ENCODE measurements at places on chromosomes 12 and 14.

GRCh38 chr14:101116486-101117130, 213.1 kb upstream of the RTL1 start:
- DNase-seq = no peak

DNA sequence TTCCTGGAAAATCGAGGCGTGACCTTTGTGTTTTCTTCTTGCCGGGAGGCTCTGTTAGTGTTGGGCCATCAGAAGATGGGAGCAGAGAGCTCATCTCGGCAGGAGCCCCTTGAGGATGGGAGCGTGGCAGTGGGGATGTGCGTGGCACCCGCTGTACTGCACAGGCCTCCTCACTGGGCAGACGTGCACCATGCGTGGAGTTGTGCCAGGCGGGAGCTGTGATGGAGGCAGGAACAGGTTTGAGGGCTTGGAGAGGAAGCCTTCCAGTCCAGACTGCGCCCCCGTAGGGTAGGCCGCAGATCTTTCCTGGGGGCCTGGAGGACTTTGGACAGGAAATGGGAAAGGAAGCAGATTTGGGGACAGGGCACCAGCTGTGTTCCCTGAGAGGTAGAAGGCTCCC, 197.5 kb downstream of the TSPAN9 start:
- no peak for DNase-seq

- no peak for DNase-seq
Observed at GRCh38 chr12:73589220-73589619, 948.4 kb upstream of the ATXN7L3B start.

DNA sequence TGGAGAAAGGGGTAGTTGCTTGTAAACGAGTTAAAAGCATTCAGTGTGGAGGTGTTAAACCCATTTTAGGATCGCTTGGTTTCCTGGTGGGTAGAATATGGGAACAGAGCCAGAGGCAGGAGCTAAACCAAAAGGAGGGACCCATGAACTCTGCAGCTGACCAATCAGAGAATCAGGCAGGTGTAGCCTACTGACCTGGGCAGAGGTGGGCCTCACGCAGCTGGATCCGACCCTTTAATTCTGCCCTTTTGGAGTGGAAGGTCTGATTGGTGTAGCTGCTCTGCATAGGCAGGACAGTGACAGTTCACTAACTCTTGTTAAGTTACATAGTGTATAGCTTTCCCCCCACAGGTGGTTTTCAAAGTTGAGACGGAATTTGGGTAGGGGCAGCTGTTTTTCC, 63.7 kb downstream of the GNS start:
- DNase-seq = no peak

- no peak for DNase-seq
Observed at GRCh38 chr14:64963611-64964010, 8.5 kb downstream of the RAB15 start.

GRCh38 chr14:94962166-94962575, 192.3 kb upstream of the GSC start:
- DNase-seq = no peak

GRCh38 chr12:108812324-108812723, 45.1 kb downstream of the SSH1 start:
- DNase-seq = no peak

DNA sequence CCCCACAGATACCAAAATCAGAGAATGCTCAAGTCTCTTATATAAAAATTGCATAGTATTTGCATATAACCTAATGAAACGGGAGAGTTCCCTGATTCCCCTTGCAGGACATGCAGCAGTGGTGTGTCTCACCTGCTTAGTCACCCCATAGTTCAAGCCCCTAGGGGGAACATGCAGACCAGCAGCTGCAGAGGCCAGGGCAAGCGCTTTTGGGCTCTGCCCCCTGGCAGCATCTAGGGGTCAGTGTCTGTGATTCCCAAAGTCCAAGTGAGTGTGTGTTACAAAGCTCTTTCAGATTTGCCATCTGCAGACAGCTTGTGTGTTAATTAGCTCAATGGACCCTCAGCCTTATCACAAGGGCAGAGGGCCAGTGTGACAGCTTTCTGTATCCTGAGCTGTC, 110.1 kb downstream of the DNAI7 start:
- no peak for DNase-seq

- DNase-seq = no peak
Observed at GRCh38 chr14:83294941-83295340, 1761.3 kb upstream of the SEL1L start.

DNA sequence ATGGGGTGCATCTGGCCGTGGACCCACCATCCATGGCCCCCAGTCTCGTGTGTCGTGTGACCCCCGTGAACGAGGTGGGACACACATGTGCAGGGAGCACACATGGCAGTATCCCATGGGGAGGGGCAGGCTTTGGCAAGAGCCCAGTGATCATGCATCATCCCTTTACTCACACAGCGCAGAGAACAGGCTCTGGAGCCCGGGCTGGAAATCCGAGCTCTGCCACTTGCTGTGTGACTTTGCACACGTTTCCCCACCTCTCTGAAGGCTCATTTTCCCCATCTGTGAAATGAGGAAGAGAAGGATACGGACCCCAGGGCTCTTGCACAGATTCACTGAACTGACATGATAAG, 119.9 kb downstream of the PHETA1 start:
- no peak for DNase-seq

- no peak for DNase-seq
Observed at GRCh38 chr14:37593511-37594237, 1.4 kb downstream of the FOXA1 start.

All from activated T-helper 1 cell treated with anti-CD3 and anti-CD28 coated beads, Interleukin-12 subunit alpha, Interleukin-12 subunit beta, Interleukin-2, Interleukin-4 antibody, amounts not matched to agents 30 ng/mL and 10 ng/mL and 1 ng/mL, durations not matched to agents 14 hours and 24 hours and 36 hours (primary cell).